Calu3 (cell line): ENCODE measurements at places on chromosomes 13 and 19. TPM values are rescaled to one million over a fixed set of nuclear protein-coding genes. Genes with fewer than 3 reads are reported as not detected.

ATP5F1D gene
- total RNA-seq, result 86.6 and 91.8 TPM in 2 replicates

CKM gene
- not detected in 2 replicates for total RNA-seq

ERICH6B gene
- total RNA-seq, result not detected in 2 replicates

LSR gene
- 494 and 609 TPM in 2 replicates for total RNA-seq

CNN1 gene
- not detected in 2 replicates for total RNA-seq

SLC15A1 gene
- total RNA-seq, result 0.99 and 1.7 TPM in 2 replicates

BRME1 gene
- 1.0 and 1.5 TPM in 2 replicates for total RNA-seq

BABAM1 gene
- 72.9 and 75.2 TPM in 2 replicates for total RNA-seq

SOHLH2 gene
- total RNA-seq, result not detected in 2 replicates

ZNF77 gene
- 3.6 and 5.0 TPM in 2 replicates for total RNA-seq

TEX29 gene
- not detected in 2 replicates for total RNA-seq

C19orf85 gene
- not detected in 2 replicates for total RNA-seq

SIGLEC10 gene
- not detected in 2 replicates for total RNA-seq
